ENCODE measurements at places on chromosomes 3 and 15.

GRCh38 chr15:59691194-59691805, 2.2 kb upstream of the BNIP2 start:
- peak; percentile 31 for DNase-seq

GRCh38 chr3:188539631-188540194, 385.8 kb downstream of the LPP start:
- DNase-seq, result no peak

DNA sequence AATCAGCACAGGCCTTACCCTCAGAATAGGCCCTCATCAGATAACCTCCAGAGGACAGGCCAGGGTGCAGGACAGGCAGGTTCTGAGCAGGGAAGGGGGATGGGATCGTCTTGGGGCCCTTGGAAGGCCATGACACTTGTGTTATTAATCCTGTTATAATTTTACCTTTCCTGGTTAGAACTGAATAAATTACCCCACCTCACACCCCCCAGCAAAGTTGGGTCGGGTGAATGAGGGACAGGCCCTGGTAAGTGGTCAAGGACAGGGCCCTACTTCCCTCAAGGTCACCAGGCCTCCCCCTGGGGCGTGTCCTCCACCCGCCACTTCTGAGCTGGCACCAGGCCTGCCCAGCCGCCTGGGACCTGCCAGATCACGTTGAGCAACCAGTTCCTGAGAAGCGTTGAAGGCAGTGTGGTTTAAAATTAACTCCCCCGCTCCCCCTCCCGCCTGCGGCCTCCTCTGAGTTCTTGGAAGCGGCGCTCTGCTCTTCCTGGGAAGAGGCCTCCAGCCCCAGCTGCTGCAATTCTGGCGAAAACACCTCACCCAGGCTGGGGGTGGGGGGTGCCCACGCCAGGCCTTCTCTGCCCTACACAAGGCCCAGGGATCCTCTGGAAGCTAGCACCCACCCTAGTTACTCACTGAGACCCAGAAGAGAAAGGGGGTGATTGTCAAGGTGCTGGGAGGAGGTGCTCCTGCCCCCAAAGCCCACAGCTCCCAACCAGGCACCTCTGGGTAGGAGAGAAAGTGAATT, 10.6 kb downstream of the CISH start:
- DNase-seq, result peak; percentile 94

DNA sequence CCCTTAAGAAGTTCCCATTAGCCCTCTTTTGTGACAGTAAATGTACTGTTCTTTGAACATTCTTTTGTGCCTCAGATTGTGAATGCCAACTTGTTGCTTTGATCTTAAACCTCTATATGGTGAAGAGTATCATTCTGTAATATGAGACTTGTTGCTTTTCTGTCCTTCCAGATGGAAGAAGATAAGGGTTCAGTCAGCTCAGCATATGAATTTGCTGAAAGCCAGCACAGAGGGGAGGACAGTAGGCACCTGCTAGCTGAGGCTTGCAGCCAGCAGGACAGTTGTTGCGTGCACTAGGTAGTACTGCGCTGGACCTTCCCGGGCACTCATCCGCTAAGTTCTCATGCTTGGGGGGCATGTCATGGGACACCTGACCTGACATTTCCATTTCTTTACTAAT, 74.7 kb downstream of the DCUN1D1 start:
- no peak for DNase-seq

- DNase-seq, result no peak
These were observed 216.6 kb upstream of the PRICKLE2 start for GRCh38 chr3:64441861-64442260.

- DNase-seq, result no peak
These were observed 84.3 kb downstream of the RAP2B start for GRCh38 chr3:153246331-153246730.

DNA sequence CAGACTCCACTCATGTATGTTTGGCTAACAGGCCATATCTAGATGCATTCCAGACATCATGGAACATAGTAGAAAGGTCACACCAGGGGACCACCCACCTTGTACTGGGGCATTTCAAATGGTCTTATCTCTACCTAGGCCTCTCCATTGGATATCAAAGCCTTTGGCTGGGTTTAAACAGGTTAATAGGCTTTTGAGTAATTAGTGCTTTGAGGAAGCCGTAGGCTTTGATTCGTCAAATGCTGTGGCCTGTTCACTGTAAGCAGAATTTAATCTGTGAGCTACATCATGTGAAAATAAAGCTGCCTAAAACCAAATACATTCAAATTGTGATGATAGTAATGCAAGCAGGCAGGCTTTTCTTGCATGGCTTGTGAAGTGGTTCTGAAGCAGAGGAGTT, 129.5 kb downstream of the ST8SIA2 start:
- DNase-seq, result no peak

DNA sequence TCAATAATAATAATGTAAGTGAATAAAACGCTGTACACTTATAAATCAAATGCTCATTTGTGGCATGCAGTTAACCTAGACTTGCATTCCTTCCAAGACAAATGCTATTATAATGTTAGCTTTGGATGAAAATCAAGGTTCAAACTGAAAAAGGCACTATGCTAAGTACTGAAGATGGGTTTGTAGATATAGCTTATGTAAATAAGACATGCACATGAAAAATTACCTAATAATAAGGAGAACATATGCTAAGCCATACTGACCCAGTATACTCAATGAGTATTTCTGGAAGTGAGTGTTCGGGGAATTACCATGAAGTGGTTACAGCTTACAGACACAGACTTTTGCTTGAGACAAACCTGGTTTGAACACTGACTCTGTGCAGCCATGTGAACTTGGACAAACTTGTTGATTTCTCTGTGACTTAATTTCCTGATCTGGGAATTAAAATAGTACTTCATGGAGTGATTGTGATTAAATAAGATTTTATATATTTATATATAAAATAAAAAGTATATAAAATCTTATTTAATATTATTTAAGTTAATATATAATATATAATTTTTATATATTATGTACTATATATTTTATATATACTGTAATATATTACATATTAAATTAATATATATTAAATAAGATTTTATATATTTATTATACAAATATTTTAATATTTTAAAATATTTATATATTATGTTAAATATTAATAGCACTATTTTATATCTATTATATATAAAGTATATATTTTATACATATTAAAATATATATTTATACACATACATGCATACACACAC, 159.2 kb downstream of the ZPLD1 start:
- no peak for DNase-seq

DNA sequence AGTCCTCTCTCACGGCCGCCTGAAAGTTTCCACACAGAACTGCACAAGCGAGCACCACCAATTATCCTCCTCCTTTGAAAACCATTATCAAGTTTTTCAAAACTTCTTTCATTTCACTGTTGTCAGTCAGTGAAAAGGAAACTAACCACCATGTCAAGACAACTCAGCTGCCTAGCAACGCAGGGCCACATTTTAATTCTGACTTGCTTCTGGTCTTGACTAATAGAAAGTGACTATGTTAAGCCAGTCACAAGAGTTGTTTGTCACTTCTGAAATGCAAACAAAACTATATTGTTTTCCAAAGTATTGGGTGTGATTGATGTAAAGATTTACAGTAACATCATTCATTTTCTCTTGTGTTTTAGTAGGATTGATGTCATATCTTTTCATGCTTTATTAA, 612.8 kb upstream of the AGTR1 start:
- no peak for DNase-seq

- DNase-seq, result no peak
These were observed 558.1 kb downstream of the RSL24D1 start for GRCh38 chr15:54638666-54639065.

GRCh38 chr15:40846841-40847222, 3.0 kb downstream of the SPINT1 start:
- no peak for DNase-seq

- DNase-seq, result no peak
These were observed 124.5 kb downstream of the SUCLG2 start for GRCh38 chr3:67529915-67530314.

- DNase-seq, result no peak
These were observed 681 bp upstream of the IL5RA start for GRCh38 chr3:3110749-3111361.

- peak; percentile 91 for DNase-seq
These were observed 250.5 kb downstream of the ADAMTSL3 start for GRCh38 chr15:83904107-83905040.

DNA sequence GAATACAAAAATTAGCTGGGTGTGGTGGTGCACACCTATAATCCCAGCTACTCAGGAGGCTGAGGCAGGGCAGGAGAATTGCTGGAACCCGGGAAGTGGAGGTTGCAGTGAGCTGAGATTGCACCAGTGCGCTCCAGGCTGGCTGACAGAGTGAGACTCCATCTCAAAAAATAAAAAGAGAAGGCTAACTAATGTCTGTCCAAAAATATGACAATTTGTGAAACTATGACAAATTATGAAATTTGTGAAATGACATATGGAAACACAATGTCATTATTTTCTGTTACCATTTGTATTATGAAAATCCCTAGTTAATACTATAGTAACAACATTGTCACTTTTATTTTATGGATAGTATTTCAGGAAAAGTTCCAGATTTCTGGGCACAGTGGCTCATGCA, 1306.3 kb upstream of the EPHA6 start:
- no peak for DNase-seq

GRCh38 chr15:58988006-58988785, 733 bp downstream of the RNF111 start:
- DNase-seq, result no peak

DNA sequence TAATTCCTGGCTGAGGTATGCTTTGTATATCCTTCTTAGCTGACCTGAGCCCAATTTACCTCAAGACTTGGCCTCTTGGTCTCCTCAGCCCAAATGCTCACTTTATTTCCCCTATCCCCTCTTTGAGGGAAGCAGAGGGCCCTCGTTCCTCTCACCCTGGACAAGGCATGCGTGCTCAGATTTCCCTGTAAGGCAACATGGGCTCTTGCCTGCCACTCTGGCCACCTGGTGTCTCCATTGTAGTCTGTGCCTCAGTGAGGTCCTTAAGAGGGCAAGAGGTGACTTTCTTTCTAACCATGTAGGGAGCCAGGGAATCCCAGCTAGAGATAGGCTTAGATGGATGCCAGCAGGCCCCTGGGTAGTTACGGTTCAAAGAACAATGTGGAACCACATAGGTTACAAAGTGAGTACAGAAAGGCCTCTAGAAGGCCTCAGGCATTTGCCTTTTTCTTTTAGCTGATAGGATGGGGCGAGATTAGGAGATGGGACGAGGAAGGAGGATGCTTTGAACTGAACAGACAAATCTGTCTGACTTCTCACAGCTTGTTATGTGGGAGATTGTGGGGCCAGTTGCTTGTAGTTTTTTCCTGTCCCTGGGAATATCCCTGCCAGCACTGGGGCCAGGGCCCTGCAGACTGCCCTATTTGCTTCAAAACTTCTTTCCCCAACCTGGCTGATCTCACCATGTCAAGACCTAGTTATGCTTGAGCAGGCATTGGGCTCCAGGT, 1.1 kb upstream of the INTS14 start:
- DNase-seq, result no peak

- no peak for DNase-seq
These were observed 48.0 kb upstream of the LPP start for GRCh38 chr3:188106006-188106405.

DNA sequence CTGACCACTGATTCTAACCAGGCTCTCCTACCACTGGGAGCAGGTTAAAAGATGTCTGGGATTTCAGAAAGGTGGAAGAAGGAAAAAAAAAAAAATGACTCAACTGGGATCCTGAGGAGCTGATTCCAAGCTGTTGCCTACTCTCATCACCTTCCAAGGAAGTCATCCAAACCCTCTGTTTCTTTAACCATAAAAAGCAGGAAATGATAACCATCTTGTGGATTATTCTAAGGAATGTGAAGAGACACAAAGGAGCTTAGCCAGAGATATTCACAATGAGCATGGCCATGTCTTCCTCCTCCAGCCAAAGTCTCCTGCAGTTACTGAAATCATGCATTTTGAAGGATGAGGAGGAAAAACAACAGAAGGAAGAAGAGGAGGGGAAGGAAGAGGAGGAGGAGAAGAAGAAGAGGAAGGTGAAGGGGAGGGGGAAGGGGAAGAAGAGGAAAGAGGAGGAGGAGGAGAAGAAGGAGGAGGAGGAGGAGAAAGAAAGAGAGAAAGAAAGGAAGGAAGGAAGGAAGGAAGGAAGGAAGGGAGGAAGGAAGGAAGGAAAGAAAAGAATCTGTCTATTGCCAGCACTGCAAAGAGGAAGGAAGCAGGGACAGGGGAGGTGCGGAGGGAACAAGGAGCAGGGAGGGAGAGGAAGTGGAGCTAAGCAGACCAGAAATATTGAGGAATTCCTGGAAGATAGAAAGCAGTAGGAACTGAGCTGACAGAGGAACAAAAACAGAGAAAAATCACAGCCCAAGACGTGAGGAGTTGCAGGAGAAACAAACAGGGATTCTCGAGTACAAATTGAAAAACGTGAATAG, 229.2 kb downstream of the UACA start:
- peak; percentile 40 for DNase-seq

GRCh38 chr3:52529376-52530333, 4.0 kb downstream of the NT5DC2 start:
- DNase-seq, result no peak

- no peak for DNase-seq
These were observed 12.4 kb downstream of the PSMA4 start for GRCh38 chr15:78552597-78552996.

DNA sequence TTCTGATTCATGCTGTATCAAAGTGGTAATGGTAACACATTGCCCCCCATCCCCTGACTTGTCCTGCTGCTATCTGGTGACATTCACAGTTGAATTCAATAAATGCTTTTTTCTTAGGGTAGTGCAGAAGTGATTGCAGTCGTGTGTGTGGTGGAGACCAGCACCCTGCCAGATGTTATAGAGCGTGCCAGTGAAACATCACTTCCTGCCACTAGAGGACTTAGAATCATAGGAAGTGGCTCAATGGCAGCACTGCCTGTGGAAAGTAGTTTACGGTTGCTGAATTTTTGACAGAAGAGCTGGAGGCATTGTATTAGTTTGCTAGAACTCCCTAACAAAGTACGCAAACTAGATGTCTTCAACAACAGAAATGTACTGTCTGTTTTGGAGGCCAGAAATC, 37.4 kb upstream of the P2RY12 start:
- DNase-seq, result no peak

DNA sequence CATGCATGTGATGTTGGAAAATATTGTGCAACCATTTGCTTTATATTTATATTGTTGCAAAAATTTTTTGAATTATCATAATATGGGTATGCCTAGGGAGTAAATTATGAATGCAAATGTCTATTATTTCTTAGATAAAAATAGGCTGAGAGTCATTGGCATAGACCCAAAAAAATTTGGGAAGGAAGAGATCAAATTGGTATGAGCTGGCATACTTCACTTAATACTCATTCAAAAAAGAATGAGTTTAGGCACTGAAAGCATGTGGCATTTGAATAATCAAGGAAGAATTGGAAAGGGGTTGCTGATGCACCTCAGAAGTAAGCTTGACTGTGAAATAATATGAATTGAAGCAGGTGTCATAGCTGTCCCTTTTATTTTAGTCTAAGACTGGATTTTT, 764.0 kb upstream of the DPPA4 start:
- no peak for DNase-seq

Measured in fibroblast of skin of left quadriceps (primary cell).